ENCODE measurements at places on chromosomes 5 and 9.

DNA sequence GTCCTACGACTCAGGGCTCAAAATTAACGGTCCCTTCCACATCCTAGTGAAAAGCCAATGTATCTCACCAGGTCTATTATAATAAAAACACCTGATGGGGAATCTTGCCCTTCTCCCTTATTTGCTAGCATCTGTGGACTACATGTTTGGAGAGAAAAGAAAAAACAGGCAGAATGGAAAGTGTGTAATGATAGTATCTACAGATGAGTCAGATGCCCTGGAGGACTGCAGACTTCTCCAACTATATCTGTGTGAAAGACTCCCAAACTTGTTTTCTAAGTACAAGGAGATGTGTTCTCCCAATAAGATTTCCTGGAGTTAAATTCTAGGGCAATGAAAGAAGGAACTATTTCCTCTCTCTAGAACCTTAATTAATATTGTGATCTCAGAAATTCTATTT, 66.0 kb downstream of the FOXB2 start:
- DNase-seq, result no peak

DNA sequence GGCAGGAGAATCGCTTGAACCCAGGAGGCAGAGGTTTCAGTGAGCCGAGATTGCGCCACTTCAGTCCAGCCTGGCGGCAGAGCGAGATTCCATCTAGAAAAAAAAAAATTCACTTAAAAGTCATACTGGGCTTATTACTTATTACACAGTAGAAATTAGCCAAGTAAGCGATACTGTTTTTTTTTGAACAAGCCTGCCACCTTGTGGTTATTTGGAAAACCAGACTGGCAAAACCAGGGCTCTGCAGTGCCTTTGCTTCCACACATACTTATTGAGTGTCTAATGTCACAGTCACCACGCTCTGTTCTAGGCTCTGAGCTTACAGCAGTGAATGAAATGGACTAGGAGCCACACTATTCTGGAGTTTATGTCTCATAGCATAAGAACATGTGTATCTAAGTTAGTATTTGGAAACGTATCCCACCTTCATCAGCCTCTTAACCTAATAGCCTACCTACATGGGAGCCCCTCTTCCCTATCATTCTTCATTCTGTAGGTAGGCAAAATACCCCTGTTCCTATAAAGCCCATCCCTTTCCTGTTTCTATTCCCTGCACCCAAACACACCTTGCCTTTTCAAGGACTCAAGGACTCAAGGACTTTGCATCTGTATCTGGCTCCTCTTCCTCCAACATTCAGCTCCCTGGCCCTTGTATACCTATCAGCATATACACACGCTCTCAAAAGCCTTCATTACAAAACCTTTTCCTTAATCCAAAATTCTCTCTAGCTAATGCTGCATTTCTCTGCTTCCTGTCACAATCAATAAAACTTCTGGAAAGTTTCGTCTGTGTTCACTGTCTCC, 13.9 kb upstream of the BASP1 start:
- DNase-seq, result no peak

DNA sequence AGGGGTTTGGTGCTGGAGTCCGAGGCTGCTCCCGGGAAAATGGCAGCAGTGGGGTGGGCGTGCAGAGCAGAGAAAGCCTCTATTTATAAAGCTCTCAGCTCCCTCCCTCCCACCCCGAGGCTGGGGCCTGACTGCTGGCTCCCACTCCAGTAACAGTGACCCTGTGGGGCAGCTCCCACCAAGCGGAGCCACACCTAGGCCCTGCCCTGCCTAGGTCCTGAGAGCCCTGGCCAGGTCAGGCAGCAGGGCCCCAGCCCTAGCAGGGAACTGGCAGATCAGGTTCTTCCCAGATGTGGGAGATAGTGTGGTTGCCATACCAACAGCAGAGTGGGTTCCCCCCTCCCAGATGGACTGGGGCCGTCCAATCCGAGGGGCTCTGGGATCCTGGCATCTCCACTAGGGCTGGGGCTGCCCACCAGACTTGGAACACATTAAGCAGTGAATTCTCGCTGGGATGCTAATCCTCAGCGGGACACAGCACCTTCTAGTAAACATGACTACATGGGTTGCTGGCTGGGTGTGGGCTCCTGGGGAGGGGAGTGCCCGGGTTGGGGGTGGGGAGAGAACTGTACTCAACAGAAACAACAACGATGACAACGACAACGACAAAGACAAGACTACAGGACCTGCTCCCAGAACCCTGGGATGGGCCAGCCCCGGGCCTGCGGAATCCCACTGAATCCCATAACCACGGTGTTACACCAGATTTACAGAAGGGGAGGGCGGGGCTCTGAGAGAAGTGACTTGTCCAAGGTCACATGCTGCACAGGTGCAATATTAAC, 1.5 kb downstream of the SH3GLB2 start:
- no peak for DNase-seq

DNA sequence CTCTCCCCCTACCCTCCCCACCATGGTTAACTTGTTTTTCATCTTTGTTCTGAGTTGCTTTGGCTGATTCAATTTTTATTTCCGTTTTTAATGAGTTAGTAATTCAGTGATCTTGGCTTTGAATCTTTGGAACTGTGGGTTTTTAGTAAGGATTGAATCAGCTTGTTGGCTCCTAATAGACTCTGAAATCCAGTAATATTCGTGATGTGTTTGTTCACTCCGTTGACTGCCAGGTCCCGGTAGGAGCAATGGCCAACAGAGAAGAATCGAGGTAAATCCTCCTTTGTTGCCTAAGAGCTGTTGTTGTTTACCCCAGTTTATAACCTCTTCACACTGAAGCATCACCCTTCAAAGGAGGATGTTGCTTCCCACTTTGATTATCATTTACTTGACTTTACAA, 92.7 kb downstream of the PCSK1 start:
- DNase-seq, result no peak

- no peak for DNase-seq
Measured at GRCh38 chr5:94908889-94909480, 290.5 kb downstream of the SLF1 start.

- no peak for DNase-seq
Measured at GRCh38 chr9:87606841-87607521, 109.3 kb downstream of the DAPK1 start.

- no peak for DNase-seq
Measured at GRCh38 chr9:27053369-27054022, 48.0 kb upstream of the LRRC19 start.

DNA sequence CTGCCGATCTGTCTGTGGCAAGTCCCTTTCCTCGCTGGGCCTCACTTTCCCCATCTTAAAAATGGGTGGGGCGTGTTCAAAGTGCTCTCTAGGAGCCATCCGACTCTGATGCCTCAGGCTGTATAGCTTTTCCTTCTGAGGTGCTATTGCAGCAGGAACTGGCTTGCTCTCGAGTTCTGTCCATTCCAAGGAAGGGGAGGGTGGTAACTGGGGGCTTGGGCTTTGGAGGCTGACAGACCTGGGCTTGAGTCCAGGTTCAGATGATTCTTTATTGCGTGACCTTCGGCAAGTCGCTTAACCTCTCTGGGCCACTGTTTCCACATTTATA, 139.5 kb downstream of the RGS3 start:
- no peak for DNase-seq

DNA sequence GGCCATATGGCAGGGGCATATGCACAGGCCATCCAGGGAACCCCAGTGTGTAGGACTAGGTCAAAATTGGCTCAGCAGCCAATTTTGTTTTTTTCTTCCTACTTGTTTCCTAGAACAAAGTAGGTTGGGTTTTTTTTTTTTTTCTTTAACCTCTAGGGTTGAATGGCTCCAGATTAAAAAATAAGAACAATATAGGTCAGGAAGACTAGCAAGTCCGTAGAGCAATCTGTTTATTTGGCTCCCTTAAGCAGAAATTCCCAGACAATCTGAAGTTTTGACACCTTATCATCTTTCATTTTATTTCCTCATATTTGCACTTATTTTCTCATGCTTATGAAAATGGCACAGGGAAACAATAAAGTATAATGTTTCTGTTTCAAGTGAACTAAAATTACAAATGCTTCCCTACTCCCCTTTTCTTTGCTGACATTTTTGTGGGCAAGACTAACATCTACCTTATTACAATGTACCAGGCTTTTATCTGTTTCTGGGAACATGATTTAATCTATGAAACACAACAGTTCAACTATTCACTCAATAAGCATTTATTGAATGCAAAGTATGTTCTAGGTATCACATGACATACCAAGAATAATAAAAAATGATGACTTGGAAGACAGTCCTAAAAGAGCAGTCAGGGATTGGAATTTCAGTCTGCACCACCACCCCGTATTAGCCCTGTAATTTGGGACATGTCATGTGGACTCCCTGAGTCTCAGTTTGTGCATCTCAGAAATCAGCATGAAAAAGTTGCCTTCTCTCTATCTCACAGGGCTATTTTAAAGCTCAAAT, 30.5 kb downstream of the TLR4 start:
- DNase-seq, result no peak

DNA sequence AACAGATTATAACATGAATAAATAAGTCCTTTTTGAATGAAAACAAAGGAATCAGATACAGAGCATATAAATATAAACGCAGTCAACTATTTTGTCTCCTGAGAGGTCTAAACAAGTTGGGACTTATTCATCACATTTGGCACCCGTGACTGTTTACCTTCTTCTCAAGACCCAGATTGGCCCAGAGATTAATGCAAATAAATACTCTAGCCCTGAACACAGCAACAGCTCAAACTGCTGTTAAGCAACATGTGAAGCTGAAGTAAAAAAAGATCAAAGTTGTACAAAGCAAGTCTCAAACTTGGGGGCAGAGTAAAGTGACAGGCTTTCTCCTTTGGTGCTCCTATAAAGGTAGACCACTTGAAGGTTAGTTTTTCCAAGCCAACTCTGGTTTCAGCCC, 95.0 kb upstream of the NR5A1 start:
- DNase-seq, result no peak

Measured in stimulated activated CD8-positive, alpha-beta memory T cell treated with anti-CD3 and anti-CD28 coated beads, Interleukin-4, amount 100 ng/mL, for 1 hour (primary cell).